ENCODE measurements at places on chromosomes 6 and 20.
A peak's percentile ranks its signal among the peaks of the same experiment; 100 is the strongest.

GRCh38 chr6:154852687-154853086, 119.5 kb downstream of the SCAF8 start:
- no peak for DNase-seq

DNA sequence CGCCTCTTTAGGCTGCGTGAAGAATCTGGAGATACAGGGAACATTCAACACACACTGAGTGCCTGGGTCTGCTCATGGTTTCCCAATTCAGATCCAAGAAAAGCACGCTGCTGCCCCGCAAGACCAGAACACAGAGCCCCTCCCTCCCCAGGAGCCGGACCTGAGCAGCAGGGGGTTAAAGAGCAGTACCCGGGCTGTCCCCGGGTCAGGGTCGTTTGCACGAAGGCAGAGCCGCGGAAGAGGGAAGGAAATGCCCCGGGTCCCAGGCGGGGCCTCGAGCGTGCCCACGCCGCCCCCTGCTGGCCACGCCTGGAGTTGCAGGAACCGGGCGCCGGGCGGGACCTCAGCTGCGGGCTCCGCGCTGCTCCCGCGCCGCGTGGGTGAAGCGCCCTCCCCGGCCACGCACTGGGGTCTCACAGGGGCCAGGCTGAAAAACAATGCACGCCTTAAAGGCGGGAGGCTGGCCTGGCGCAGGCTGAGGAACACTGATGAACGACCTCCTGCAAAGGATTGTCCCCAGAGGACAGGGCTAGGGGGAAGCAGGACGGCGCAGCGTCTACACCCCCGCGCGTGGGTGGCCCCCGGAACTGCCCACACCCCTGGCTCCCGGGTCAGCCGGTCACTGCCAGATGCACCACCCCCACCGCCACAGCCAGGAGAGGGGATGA, 48.9 kb downstream of the ANKRD60 start:
- DNase-seq: peak; percentile 36

GRCh38 chr6:68533339-68533795, 101.7 kb upstream of the ADGRB3 start:
- DNase-seq: no peak

- DNase-seq: no peak
Measured at GRCh38 chr6:157227202-157228166, 95.8 kb downstream of the TMEM242 start.

GRCh38 chr20:15039088-15039752, 701.8 kb upstream of the FLRT3 start:
- DNase-seq: no peak

GRCh38 chr6:91075244-91075976, 488.5 kb upstream of the MAP3K7 start:
- no peak for DNase-seq

DNA sequence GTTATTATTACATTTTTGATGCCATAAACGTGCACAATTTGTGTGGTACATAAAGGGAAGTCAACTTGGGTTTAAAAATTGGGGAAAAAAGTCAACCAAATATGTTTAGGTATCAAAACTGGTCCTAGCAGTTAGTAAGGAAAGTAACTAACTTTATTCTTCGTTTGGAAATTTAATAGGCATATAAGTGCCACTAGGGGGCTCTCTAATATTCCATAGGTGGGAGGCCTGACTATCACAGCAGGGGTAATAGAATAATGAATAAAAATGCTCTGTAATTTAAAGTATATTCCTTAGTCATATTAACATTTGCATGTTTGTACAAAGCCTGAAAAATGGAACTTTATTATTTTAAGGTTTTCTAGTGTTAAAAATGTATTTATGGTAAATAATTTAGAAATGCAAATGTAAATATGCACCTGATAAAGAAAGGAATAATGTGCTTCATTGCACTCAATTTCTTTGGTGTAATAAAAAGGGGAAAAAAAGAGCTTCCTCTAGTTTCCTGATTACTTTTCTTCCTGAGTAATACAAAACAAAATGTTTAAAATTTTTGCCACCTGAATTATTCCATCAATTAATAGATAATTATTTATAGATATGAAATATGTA, 125.7 kb upstream of the HDAC2 start:
- DNase-seq: peak; percentile 49

GRCh38 chr6:140050101-140050995, 675.9 kb upstream of the CITED2 start:
- peak; percentile 80 for DNase-seq

GRCh38 chr6:1013656-1014430, 298.1 kb upstream of the FOXQ1 start:
- no peak for DNase-seq

GRCh38 chr6:34383656-34384320, 8.7 kb downstream of the NUDT3 start:
- DNase-seq: no peak

- peak; percentile 20 for DNase-seq
Measured at GRCh38 chr20:5608442-5609161, 141.6 kb upstream of the SHLD1 start.

DNA sequence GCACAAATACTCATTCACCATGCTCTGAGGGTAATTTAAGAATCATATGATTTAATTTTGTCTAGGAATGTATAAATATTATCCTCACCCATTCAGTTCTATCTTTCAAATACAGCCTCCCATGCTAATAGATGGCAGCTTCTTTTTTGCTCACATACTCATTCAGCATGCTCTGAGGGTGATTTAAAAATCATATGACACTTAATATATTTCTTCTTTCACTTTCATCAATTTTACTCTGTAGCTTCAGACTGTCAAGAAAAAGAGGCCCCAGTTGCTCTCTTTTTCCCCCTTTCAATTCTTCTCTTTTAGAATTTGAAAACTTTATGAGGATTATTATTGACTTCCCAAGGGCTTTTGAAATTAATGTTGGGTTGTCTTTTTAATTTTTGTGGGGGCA, 161.7 kb upstream of the LAMP5 start:
- no peak for DNase-seq

- no peak for DNase-seq
Measured at GRCh38 chr20:57693002-57693582, 16.7 kb downstream of the PMEPA1 start.

DNA sequence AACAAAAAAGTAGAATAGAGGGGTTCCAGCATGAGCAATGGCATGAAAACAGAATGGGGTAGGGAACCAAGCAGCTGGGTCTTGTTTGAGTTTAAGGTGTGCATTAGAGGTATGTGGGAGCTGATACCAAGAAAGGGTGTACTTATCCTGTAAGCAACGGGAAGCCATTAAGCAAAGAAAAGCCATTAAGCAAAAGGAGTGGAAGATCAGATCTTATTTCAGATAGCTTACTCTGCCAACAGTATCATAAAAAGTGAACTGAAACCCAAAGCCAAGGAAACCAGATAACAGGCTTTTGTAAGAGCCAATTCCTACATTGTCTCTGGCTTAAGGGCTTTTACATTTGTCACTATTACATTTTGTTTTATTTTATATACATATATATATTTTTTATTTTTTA, 21.3 kb upstream of the BEND6 start:
- DNase-seq: no peak

DNA sequence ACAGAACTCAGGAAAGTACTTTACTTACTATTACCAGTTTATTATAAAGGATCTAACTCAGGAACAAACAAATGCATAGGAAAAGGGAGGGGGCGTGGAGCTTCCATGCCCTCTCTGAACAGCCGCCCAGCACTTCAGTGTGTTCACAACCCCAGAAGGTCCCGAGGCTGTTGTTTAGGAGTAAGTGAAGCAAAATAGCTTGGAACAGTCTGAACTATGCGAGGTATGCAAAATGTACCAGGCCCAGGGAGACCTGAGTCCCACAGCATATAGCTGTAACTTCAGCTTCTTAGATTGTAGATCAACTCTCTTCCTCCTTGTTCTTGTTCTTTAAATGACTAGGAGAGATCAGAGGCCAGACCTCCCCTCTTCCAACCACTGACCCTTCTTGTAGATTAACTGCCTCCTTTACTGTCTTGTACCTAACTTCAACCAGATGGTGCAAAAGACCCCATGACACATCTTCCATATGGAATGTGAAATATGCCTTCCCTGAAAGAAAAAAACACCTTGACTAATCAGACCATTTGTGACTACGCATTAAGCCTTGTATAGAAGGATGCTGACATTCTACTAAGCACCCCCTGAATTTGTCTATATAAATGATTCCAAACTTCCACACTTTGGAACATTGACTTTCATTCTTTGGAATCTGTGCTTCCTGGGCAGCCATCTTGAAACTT, 98.8 kb upstream of the SNX9 start:
- peak; percentile 40 for DNase-seq

DNA sequence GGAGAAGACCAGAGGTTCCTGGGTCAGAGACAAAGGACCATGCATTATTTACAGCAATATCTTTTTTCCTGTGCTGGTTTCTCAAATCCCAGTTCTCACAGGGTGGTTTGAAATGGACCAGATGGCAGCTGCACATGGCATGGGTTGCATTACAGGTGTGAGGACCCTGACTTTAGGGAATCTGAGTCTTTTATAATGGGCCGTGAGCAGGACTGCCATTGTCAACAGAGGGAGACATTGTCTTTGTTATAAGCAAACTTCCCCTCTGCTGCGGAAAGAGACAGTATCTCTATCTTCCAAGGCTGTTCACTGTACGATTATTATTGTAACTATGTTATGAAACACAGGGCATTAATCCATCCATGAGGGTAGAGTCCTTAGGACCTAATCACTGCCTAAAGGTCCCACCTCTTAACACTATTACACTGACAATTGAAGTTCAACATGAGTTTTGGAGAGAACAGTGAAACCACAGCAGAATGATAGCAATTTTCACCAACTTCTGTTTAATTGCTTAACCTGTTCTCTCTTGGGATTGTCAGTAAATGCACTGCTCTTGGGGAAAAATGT, 156.1 kb upstream of the AGPAT4 start:
- DNase-seq: peak; percentile 34

Measured in fibroblast of skin of right biceps (primary cell).